Activated CD8-positive, alpha-beta memory T cell treated with anti-CD3 and anti-CD28 coated beads for 1 hour (primary cell): ENCODE measurements at places on chromosomes 2 and 18.

DNA sequence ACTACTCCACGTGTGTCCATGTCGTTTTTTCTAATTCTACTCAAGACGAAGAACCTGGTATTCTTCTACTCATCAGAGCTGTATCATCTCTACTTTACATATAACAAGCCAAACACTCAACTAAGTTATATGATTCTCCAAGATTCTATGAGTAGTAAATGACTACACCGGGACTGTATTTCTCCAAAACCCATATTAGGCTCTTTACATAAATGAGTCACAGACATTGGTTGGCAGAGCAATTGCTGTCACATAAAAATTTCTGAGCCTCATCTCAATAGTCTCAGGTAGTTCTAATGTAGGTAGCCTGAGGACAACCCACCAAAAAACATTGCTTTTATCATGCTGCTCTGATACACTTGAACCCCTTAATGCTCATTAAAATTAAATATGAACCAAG lies 1092.3 kb upstream of the NXPH2 start:
- no peak for DNase-seq

GRCh38 chr2:111952871-111953452 lies 54.6 kb downstream of the MERTK start:
- DNase-seq: no peak

GRCh38 chr2:138013639-138014038 lies 49.4 kb downstream of the HNMT start:
- no peak for DNase-seq

DNA sequence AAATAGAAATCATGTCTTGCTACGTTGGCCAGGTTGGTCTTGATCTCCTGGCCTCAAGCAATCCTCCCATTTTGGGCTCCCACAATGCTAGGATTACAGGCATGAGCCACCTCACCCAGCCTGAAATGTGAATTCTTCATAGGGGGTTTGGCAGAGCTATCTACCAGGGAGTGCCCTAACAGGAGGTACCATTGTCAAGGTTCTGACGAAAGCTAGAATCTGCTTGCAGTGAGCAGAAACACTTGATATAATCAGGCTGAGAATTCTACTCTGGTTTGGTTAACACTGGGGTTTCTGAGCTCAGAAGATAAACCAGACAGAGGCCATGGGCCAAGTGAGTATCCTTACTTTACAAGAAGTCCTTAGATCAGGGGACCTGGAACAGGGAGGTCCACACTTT lies 7.2 kb upstream of the LAMA3 start:
- DNase-seq: no peak

DNA sequence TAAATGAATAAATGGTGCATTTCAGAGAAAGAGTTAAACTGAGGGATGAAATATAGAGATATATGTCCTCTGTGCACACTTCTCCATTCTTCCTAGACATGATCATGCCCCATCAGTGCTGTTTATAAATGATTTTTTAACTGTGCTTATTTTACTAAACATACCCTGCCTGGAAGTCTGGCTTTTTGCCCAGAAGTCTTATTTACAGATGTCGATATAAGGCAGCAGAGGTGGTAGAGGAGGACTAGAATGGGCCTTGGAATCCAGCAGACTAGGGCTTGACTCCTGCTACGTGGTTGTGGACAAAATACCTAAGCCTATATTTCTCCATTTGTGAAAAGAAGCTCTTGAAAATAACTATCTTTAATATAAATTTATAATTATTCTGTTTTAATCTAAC lies 355.5 kb downstream of the RAD51AP2 start:
- DNase-seq: no peak

DNA sequence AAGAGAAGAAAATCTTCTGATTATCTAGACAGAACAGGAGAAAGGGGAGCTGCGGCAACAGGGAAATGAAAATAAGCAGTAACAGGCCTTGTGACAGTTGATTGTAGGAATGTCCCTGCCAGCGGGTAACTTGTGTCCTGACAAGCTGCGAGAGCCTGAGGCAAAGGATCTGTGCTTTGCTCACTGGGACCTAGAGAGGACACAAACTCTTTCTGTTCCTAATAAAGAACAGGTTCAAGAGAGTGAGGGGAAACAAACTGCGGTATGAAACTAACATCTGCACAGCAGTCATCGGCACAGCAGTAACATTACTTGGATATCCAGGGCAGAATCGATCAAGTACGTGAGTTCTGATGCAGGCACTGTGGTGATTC lies 103.7 kb upstream of the THOC1 start:
- no peak for DNase-seq

DNA sequence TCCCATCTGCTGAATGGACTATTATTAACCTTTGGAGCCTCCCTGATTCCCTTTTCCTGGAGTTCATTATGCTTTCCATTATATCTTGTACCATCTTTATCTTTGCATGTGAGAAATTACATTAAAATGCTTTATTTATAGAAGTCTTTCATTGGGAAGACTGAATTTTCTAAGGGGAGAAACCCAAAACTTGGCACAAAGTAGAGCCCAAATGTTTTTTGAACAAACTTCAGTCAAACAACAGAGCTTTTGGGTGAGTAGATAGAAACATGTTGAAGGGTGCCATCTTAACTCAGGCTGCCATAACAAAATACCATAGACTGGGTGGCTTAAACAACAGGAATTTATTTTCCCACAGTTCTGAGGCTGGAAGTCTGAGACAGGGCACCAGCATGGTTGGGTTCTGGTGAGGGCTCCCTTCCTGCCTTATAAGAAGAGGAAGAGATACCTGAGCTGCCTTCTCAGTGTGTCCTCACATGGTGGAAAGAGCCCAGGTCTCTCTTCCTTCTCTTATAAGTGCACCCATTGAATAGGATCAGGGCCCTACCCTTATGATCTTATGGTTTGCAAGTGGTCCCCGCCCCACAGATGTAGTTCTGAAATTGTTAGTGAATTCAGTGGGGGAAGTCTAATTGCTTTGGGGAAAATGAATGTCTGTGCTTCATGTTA lies 19.2 kb downstream of the RALB start:
- DNase-seq: no peak

DNA sequence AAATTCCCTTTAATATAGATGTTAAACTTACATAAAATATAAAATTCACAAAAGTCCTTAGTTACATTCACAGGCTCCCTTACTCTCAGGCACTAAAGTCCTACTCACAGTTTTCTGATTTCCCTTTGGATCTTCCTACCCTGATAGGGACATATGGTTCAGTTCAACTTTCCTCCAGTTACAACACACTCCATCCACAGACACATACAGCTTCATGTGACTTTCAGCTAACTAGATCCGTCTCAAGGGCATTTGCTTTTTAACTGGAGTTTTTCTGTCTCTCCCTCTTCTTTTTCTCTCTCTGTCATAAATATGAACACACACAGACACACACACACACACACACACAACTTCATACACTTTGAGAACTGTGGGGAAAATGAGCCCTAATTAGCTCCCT lies 419.2 kb downstream of the LRP1B start:
- no peak for DNase-seq

- DNase-seq: no peak
Observed at GRCh38 chr2:60560734-60561644, 7.5 kb upstream of the BCL11A start.

- no peak for DNase-seq
Observed at GRCh38 chr2:233707940-233708644, 4.6 kb upstream of the UGT1A5 start.

DNA sequence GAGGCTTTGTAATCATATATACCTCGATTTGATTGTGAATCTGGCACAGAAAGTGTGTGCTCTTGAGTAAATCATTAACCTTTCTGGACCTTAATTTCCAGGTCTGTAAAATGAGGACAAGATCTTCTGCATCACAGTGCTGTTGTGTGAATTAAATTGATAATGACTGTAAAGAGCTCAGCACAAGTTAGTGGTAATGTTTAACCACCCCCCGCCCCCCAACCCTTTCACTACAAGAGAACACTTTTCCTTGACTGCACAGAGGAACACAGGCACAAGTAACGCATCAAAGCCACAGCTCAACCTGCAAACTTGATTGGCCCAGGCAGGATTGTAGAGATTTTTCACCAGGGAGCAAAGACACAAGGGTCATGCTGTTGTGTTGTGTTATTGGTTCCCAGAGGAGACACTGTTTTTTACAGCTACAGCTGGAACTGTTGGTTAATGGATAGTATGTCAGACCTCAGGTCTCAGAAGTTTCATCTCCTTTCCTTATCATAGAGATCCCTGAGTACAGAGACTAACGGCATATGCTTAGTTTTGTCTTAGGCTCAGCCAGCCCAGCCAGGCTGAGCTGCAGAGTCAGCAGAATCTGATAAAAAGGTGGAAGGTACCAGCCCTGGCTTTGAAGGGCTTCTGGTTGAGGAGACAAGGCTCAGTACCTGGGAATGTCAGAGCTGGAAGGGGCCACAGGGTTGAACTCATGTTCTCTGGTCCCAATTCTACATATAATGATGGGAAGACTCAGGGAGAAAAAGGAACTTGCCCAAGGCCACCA lies 10.6 kb downstream of the SETBP1 start:
- DNase-seq: no peak

DNA sequence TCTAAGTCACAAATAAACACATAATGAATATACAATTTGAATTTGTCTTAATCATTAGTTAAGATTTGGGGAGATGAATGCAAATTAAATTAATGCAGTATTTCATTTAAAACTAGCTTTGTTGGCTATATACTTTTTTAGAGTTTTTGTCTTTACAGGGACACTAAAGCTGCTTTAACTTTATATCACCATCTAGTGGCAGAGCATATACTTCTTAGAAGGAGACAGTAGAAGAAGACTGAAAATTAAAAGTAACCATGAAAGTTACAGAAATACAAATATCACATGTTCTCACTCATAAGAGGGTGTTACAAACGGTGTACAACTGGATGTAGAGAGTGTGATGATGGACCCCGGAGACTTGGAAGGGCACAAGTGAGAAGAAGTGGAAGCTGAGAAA lies 268.3 kb upstream of the NETO1 start:
- no peak for DNase-seq

- DNase-seq: no peak
Observed at GRCh38 chr2:144989579-144990270, 469.8 kb upstream of the ZEB2 start.

DNA sequence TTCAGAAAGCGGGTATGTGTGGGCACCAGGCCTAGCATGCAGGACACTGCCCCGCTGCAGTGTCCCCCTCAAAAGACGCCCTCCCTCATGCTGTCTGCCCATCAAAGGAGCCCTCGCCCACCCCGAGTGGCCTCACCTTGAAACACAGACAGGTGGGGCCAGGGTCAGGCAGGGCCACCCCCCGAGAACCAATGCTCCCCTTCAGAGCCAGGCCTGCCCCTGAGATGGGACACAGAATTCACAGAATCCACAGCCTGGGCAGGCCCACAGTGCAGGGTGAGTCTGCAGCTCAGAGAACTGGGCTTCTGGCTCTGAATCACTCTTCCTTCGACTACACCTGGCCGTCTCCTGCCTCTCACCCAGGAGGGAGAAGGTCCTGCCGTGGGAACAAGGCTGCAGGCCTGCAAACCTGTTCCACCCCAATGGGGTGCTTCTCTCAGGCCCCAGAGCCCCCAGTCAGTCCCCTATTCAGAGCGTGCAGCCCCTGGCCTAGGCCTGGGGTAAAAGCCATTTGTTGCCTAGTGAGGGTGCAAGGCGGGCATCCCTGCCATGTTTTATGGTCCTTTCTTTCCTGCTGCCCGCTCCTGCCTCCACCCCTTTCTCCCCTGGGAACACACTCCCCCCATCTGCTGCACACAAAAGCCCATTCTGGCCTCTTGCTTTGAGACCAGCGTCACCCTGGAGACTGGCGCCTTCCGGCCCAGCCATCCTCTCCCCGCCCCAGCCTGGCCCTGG lies 11.3 kb upstream of the ARHGEF4 start:
- no peak for DNase-seq

GRCh38 chr2:158965641-158966040 lies 2.8 kb upstream of the TANC1 start:
- DNase-seq: no peak

DNA sequence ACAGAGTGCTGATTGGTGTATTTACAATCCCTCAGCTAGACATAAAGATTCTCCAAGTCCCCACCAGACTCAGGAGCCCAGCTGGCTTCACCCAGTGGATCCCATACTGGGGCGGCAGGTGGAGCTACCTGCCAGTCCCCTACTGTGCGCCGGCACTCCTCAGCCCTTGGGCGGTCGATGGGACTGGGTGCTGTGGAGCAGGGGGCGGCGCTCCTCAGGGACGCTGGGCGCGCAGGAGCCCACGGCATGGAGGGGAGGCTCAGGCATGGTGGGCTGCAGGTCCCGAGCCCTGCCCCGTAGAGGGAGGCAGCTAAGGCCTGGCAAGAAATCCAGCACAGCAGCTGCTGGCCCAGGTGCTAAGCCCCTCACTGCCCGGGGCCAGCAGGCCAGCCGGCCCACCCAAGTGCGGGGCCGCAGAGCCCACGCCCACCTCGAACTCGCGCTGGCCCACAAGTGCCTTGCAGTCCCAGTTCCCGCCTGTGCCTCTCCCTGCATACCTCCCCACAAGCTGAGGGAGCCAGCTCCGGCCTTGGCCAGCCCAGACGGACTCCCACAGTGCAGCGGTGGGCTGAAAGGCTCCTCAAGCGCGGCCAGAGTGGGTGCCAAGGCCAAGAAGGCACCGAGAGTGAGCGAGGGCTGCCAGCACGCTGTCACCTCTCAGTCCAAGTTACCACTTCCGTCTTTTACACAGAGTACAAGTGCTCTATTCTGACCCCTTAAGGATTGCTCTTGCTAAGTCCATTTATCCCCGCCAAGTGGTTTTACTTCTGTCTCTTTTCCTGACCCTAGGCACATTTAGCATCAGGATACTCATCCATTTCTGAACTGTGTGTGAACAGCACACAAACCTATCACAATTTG lies 1.7 kb upstream of the RPE start:
- DNase-seq: no peak

DNA sequence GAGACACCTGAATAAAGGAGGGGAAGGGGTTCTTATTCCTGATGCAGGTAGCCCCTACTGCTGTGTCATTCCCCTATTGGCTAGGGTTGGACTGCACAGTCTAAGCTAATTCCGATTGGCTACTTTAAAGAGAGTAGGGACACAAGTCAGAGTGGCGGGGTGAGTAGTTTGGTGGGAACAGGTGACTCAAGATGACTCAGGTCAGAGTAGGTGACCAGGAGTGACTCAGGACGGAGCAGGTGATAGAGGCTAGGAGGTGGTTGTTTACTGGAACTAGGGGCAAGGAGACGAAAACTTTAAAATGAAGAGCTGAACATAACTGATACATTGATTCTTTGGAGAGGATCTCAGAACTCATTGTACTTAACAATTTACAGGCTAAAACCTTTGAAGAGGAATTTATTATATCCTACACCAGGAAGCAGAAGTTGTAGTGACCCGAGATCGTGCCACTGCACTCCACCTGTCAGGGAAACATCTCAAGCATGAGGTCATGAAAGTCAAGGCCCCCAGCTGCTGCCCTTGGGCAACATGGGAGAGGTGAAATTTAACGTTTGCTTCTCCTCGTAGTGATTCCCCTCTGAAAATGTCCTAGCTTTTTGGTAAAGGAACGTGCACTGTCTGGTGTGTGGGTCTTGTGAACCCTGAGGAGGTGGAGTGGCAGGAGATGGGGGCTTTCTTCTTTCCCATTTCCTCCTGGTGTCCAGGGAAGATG lies 4.5 kb upstream of the CYP27A1 start:
- DNase-seq: no peak

- DNase-seq: no peak
Observed at GRCh38 chr2:117702098-117702497, 112.4 kb upstream of the DDX18 start.

GRCh38 chr2:28084564-28084963 lies 194.0 kb downstream of the BABAM2 start:
- no peak for DNase-seq

GRCh38 chr2:36423172-36423571 lies 67.6 kb downstream of the CRIM1 start:
- no peak for DNase-seq

- no peak for DNase-seq
Observed at GRCh38 chr2:73998451-73998850, 13.7 kb downstream of the TET3 start.

- no peak for DNase-seq
Observed at GRCh38 chr2:119248751-119249150, 25.1 kb downstream of the STEAP3 start.
